Smooth muscle cell of the pulmonary artery (primary cell): ENCODE measurements at places on chromosomes 5 and 9. TPM values are rescaled to one million over a fixed set of nuclear protein-coding genes. Genes with fewer than 3 reads are reported as not detected.

Gene ZFR
- total RNA-seq, result 81.3 and 85.8 TPM in 2 replicates

Gene EIF4E1B
- not detected in 2 replicates for total RNA-seq

Gene ADAMTSL2
- 2.0 and 10.6 TPM in 2 replicates for total RNA-seq

Gene SRD5A1
- total RNA-seq, result 21.2 and 33.9 TPM in 2 replicates

Gene GTF3C4
- total RNA-seq, result 16.4 and 19.0 TPM in 2 replicates

Gene F2R
- total RNA-seq, result 341 and 514 TPM in 2 replicates

Gene ROR2
- 2.0 TPM in 1 of 2 replicates, not detected in the other for total RNA-seq

Gene TRIO
- total RNA-seq, result 205 and 329 TPM in 2 replicates

Gene ORM2
- total RNA-seq, result not detected in 2 replicates

Gene COL15A1
- total RNA-seq, result 77.7 and 229 TPM in 2 replicates

Gene CDC20B
- total RNA-seq, result 0.07 TPM in 1 of 2 replicates, not detected in the other

Gene OR2Y1
- not detected in 2 replicates for total RNA-seq

Gene DAB2IP
- 30.8 and 33.3 TPM in 2 replicates for total RNA-seq

Gene CATSPER3
- 0.10 and 0.13 TPM in 2 replicates for total RNA-seq

Gene FAM221B
- total RNA-seq, result not detected in 2 replicates

Gene PPIP5K2
- total RNA-seq, result 36.4 and 43.4 TPM in 2 replicates

Gene MYMK
- not detected in 2 replicates for total RNA-seq

Gene TLX3
- not detected in 2 replicates for total RNA-seq

Gene PPP2R2B
- 0.66 and 1.0 TPM in 2 replicates for total RNA-seq

Gene SELENOP
- 2.5 and 15.6 TPM in 2 replicates for total RNA-seq

Gene OTULIN
- total RNA-seq, result 17.4 and 18.3 TPM in 2 replicates

Gene PCDHB14
- 1.6 and 2.1 TPM in 2 replicates for total RNA-seq

Gene ARRDC3
- 110 and 199 TPM in 2 replicates for total RNA-seq

Gene FBP1
- total RNA-seq, result not detected in 2 replicates

Gene MAML1
- 9.7 and 10.9 TPM in 2 replicates for total RNA-seq

Gene IFNA2
- total RNA-seq, result not detected in 2 replicates
